ENCODE measurements at places on chromosomes 16 and 17. TPM values are rescaled to one million over a fixed set of nuclear protein-coding genes. Genes with fewer than 3 reads are reported as not detected.

- DNase-seq: peak; percentile 86
Observed at GRCh38 chr17:16363749-16364536, 10.7 kb upstream of the CENPV start.

DNA sequence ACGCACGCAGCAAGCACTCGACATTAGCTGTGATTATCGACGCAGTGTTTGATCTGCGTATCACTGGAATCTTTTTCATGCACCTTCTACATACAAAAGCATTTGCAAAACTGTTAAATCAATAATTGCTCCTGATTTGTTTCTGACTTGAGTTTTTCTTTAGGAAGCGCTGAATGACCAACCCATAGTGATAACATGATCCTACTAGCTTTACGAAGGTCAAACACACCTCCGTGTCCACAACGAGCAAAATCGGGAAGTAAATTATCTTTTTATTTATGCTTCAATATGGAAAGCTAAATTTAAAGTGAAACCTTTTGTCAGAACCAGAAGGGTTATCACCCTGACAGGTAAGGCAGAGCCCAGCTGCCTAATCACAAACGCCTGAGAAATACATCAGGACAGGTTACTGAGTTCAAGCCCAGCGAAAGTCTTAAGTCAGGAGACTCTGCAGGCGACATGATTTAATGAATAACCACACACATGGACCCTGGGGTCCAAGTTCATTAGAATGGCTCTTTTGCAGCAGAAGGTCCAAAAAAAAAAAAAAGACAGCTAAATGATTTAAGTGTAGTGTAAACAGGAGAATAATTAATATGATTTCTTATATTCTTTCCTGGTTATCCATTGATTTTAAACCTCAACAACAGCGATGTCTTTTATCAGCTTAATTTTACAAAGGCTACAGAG lies 104.2 kb downstream of the ADCY9 start:
- peak; percentile 91 for DNase-seq

GRCh38 chr17:41452281-41452680 lies 11.5 kb upstream of the KRT38 start:
- DNase-seq: no peak

GRCh38 chr16:54577651-54578128 lies 291.1 kb upstream of the IRX3 start:
- DNase-seq: no peak

DNA sequence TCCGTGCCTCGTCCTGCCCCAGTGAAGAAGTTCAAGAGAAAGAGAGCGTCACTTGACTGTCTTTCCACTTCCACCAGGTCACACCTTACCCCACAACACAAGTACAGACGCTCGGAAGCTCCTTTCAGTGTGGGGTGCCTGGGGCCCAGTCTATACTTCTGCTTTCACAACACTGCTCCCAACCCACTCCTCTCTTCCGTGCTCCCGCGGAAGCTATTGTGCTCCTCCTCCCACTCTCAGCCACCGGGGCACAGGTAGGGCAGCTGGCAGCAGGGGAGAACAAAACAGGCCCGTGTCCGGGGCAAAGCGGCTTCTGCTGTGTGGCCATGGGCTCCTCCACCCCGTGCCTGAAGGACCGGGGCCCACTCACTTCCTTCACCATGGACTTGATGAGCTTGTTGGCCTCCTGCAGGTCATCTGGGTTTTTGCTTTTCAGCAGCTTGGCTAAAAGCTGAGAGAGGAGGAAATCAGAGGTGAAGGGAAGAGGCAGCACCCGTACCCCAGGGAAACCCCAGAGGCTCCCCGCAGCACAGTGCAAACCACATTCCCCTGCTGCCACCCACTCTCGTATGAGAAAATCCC lies 18.9 kb downstream of the GGA3 start:
- no peak for DNase-seq

GRCh38 chr16:76749780-76750375 lies 441.1 kb upstream of the MON1B start:
- no peak for DNase-seq

- peak; percentile 48 for DNase-seq
Observed at GRCh38 chr16:68434624-68435210, 13.6 kb downstream of the SMPD3 start.

The RAB26 gene
- polyA plus RNA-seq: 28.0 TPM

The SMIM5 gene
- polyA plus RNA-seq: 10.4 TPM

The CDH3 gene
- 0.54 TPM for polyA plus RNA-seq

The NTN3 gene
- not detected for polyA plus RNA-seq

The OTOA gene
- 0.27 TPM for polyA plus RNA-seq

The PERCC1 gene
- not detected for polyA plus RNA-seq
